ENCODE measurements at places on chromosomes 11 and 22.

DNA sequence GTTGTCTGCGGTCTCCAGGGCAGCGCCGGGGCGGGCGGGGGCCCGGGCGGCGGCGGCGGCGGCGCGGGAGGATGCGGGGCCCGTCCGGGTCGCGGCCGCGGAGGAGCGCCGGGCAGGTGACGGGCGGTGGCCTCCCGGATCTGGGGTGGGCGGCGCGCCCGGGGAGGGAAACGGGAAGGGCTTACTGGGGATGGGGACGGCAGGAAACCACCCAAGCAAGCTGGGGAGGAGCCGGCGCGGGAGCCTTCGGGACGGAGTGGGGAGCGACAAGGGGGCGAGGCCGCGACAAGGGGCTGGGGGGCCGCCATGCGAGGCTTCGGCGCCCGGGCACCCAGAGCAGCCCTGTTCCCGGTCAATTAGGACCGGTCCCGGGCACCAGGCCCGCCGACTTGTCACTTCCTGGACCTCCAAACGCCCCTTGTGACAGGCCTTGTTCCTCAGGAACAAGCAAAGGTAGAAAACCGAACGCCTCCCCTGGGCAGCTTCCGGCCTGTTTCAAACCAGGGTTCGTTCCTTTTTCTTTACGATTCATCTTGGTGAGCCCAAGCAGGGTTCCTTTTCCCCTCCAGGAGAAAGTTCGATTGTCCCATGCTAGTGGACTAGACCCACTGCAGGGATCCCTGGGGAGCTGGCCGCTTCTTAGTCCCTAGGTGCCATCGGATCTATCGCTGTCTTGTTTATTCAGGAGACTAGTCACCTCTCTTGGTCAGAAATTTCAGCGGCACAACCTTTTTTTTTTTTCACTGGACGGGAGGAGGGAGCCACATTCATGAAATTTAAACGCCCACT, 492 bp downstream of the JHY start:
- DNase-seq: no peak

GRCh38 chr11:27473017-27473406, 422 bp upstream of the LGR4 start:
- no peak for DNase-seq

DNA sequence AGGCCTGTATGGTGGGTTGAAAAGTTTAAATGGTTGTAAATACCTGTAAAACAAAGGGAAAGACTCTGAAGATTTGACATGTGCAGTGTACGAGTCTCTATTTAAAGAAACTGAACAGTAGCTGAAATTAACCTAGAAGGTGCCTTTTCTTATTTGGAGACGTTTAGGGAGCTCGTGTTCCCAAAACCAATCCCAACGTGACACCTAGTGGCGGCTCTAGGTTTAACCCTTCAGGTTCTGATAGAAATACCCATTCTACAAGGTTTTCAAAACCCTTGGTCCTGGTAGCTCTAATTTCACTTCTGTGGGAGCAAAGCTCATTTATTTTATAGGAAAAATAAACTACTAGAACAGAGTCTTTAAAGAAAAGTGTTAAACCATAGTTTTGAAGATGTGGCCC, 258.3 kb downstream of the LRRC4C start:
- DNase-seq: no peak

- no peak for DNase-seq
Observed at GRCh38 chr11:108483163-108483562, 15.0 kb downstream of the POGLUT3 start.

DNA sequence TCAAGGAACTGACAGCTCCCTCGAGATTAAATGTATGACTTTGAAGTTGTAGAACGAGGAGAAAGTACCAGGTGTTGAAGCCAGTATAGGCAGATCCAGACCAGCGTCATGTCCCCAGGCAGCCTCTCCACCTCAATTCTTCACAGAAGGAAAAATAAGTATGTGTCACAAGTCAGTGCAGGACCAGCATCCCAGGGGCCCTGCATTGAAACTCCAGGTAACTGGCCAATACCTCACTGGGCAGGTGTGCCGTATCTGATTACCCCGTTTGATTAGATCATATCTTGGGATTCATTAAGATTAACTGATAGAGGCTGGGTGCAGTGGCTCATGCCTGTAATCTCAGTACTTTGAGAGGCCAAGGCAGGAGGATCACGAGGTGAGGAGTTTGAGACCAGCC, 466.7 kb upstream of the B3GAT1 start:
- DNase-seq: no peak

- DNase-seq: no peak
Observed at GRCh38 chr11:110176366-110177085, 83.3 kb downstream of the ZC3H12C start.

DNA sequence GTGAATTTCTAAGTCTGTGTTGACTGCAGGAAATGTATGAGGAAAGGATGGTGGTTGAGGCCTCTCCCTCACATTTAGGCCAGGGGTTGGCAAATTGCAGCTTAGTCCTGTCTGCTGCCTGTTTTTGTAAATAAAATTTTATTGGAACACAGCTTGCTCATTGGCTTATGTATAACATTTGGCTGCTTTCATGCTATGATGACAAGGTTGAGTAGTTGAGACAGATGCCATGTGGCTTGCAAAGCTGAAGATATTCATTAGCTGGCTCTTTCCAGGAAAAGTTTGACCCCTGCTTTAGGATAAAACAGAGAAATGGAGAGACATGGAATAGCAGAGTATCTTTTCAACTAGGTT, 46.2 kb downstream of the BCR start:
- no peak for DNase-seq

GRCh38 chr22:26892166-26893041, 235.0 kb downstream of the MIAT start:
- DNase-seq: no peak

Measured in esophagus squamous epithelium (tissue), 5 donors.